ENCODE measurements at places on chromosomes 11 and 22. TPM values are rescaled to one million over a fixed set of nuclear protein-coding genes. Genes with fewer than 3 reads are reported as not detected.

GRCh38 chr11:10382518-10382917 is 72.5 kb upstream of the AMPD3 start:
- DNase-seq, result no peak

- DNase-seq, result no peak
Measured at GRCh38 chr11:46036969-46037368, 84.3 kb downstream of the PHF21A start.

RFPL3 gene
- not detected for total RNA-seq

DNA sequence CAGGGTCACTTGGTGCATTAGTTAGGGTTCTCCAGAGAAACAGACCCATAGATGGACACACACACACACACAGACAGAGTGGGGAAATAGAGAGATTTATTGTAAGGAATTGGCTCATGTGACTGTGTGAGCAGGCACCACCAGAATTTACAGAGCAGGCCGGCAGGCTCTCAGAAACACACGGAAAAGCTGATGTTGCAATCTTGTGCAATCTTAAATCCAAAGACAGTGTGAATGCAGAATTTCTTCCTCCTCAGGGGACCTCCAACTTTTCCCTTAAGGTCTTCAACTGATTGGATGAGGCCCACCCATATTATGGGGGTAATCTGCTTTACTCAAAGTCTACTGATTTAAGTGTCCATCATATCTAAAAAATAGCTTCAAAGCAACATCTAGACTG is 49.8 kb downstream of the APIP start:
- no peak for DNase-seq

DNA sequence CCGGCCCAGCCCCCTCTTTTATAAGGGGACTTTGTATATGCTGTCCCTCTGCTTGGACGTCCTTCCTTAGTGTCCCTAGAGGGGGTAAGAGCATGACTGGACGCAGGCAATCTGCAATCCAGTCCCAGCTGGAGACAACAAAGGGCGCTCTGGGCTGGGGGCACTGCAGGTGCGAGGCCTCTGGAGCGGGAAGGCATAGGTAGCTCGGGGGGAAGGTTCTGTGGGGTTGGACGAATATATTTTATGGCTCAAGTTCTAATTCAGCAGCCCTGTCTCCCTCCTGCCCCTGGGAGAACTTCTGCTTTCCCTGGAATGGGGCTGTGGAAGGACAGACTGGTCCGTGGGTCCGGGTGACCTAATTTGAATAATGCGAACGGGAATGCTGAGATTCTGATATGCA is 40.0 kb downstream of the KCNJ4 start:
- no peak for DNase-seq

DNA sequence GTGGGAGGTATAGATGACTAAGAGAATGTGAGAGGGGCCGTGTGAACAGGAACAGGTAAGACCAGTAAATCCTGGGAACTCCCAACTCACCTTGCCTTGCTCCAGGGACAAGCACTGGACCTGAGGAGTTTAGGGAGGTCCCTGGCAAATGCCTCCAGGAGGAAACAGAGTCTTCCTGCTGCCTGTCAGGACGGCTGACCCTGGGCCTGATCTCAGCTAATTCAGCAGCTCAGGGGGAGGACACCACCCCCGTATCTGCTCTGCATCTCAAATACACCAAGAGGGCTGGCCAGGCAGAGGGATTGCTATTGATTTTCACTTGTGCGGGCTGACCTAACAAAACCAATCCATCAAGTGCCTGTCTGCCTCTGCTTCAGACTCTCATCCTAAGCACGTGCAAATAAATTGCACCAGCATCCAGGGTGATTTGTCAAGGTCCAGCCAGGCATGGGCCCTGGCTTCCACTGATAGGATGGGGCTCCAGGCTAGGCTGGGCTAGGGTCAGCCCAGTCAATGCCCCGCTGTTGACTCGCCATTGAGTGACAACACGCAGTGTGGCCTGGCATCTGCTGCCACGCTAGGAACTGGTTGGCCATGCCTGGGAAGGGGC is 20.3 kb downstream of the UQCR10 start:
- no peak for DNase-seq

DCUN1D5 gene
- total RNA-seq, result 51.8 TPM

OR8G5 gene
- total RNA-seq, result not detected

MS4A12 gene
- not detected for total RNA-seq

- DNase-seq, result no peak
Measured at GRCh38 chr22:19505735-19506126, 18.5 kb downstream of the CLDN5 start.
